NCI-H1092 treated with DMSO at 0.1 percent for 48 hours (cell line): ENCODE measurements at places on chromosomes 11 and 22.

GRCh38 chr11:1741741-1742140 lies 8.7 kb downstream of the IFITM10 start:
- DNase-seq = no peak

DNA sequence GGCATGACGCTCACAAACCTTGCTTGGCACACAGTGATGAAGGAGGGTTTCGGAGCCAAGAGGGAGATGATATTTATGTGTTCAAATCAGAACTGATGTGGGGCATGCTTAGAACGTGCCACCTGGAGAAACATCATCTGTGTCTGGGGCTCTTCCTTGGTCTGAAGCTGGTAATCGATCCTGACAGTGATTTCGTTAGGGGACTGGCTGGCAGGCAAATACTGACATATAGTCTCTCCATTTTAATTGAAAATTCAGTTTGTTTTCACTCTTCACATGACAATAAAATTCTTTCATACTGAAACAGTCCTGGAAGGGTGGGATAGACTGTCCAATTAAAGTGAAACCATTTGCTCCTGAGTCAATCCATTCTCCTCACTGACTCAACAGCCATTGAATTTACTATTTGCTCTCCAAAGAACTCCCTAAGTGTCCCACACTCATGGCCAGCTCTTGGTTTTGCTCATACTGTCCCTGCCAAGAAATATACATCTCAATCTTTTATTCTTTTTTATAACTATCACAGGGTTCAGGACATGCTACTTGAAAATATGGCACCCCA lies 134.8 kb downstream of the TRPC6 start:
- no peak for DNase-seq

- DNase-seq = no peak
Observed at GRCh38 chr11:83042964-83043711, 28.6 kb downstream of the RAB30 start.

DNA sequence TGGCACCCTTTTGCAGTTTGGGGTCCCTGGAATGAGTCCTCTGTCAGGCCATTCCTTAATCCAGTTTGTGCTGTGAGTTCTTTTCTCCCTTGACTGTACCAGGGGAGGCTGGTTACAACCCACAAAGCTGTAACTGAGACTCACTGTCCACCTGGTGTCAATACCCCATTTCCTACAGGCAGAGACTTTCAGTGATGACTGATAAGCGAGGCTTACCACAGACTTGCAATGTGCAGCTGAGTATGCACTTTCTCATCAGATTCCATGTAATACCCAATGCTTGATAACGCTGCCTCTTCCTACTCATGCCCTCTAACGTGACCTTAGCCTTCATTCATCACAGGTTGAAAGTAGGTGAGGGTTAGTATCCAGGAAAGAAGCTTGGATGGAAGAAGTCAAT lies 120.1 kb downstream of the INSC start:
- DNase-seq = no peak

GRCh38 chr11:91860661-91861060 lies 364.0 kb upstream of the FAT3 start:
- DNase-seq = no peak
